ENCODE measurements at places on chromosomes 2 and 18. TPM values are rescaled to one million over a fixed set of nuclear protein-coding genes. Genes with fewer than 3 reads are reported as not detected.

DNA sequence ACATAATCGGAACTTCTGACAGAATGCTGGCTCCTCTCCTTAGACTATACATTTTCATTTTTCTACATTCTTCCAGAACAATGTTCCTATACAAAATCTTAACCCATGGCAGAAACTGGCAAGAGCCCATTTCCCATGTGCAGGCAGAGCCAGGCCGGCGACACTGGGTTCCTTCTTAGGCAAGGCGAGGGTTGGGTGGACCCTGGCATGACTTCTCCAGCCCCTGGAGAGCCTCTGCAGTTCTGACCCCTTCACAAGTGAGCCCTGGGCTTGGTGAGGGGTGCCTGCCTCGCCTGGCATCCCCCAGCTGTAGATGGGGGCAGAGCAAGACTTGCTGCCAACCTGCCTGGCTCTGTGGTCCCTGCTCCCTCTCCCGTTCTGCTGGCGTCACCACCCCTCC is 5.0 kb downstream of the GYPC start:
- DNase-seq: no peak
- H3K4me1 ChIP-seq: peaks cover 70% of the 10 kb centered on the region
- peak overlapping the region; percentile 98 for H3K27ac ChIP-seq
- no peaks in the 10 kb centered on the region for H3K27me3 ChIP-seq
- H3K4me3 ChIP-seq: peak overlapping the region; percentile 21

GRCh38 chr2:11553661-11554398 is 20.0 kb downstream of the GREB1 start:
- peaks cover 6% of the 10 kb centered on the region for H3K4me1 ChIP-seq
- H3K4me3 ChIP-seq: no peak overlapping the region
- H3K27me3 ChIP-seq: peaks cover 45% of the 10 kb centered on the region
- no peak for DNase-seq
- H3K27ac ChIP-seq: no peak overlapping the region

DNA sequence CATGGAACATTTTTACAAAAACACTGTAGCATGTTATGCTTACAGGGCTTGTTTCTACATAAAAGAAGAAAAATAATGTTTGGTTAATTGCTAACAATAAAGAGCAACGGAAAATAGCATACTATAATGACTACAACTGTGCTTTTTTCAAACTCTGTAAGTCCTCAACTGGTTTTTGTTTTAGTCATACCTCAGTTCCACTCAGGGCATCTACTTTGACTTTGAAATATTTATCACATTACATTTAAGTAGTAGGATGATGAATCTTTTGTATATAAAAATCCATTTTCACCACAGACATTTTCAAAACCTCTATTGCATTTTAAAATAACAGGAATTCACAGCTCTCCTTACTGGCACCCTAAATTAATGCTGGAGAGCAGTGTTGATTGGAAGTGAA is 8.3 kb downstream of the SATB2 start:
- H3K36me3 ChIP-seq: no peaks in the 10 kb centered on the region
- H3K27ac ChIP-seq: no peak overlapping the region
- no peak for DNase-seq

DNA sequence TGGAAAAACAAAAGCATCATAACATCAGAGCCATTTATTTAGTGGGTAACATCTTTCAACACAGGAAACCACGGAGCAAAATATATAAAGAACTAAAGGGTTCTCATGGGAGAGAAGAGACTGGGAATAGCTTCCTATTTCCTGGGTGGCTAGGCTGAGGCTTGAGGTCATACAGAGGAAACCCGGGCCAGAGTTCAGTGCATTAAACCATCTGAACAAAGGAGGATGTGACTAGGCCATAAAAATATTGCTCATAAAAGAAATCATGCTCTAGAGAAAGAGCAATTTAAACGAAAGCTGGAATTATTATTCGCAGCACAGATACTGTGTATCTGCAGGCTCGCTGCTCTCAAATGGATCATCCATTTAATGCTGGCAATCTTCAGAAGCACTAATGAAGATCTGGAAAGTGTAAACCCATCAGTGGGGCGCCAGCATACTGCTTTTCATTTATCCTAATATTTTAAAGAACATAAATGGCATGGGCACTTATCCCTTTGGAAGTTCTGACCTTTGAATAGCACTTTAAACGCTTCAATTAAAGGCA is 83.3 kb downstream of the GALNT14 start:
- H3K36me3 ChIP-seq: no peaks in the 10 kb centered on the region
- no peak overlapping the region for H3K4me3 ChIP-seq
- no peak for DNase-seq
- peaks cover 3% of the 10 kb centered on the region for H3K4me1 ChIP-seq
- no peak overlapping the region for H3K27ac ChIP-seq

DNA sequence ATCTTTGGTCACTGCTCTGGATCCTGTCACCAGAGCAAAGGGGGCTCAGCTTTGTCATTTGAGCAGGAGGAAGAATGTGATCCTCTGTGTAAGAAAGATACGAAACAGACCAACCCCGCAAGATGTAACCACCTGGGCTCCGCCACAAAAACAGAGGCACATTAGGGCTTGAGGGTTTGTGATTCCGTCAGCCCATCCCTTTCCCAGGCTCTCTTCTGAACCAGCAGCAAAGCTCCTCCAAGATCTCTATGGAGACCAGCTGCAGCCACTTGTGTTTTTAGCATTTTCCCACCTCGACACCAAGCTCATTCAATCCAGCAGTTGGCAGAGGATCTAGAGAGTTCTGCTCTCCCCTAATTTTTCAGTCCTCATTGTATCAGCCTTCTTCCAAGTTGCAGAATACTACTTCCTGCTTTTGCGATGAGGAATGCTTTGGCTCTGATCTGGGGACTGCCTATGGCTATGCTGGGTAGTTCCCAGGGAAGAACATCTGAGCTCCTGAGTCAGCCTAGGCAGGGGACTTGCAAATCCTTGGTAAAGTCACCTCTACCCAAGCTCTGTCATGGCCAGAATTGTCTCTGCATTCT is 139.6 kb upstream of the RAB12 start:
- H3K36me3 ChIP-seq: no peaks in the 10 kb centered on the region
- H3K27ac ChIP-seq: no peak overlapping the region
- H3K27me3 ChIP-seq: peaks cover 3% of the 10 kb centered on the region
- no peak for DNase-seq

DNA sequence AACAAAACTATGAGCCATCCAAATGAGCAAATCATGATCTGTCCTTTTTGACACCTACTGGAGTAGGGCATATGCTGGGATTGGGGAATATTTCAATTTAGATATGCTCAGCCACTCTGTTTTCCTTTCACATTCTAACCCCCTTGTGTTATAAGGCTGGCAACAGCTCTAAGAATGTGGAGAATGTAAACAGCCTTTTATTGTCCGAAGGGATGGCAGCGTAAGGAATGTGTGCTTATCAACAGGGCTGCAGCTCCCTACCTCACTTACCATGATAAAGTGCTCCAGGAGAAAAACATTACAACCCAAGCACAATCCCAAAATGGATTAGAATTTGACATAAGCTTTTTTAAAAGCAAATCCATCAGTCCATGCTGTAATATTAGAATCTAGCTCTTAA is 2.2 kb downstream of the NXPH2 start:
- no peak overlapping the region for H3K4me3 ChIP-seq
- H3K36me3 ChIP-seq: no peaks in the 10 kb centered on the region
- no peak for DNase-seq
- H3K4me1 ChIP-seq: peaks cover 1% of the 10 kb centered on the region

GRCh38 chr18:75406491-75407445 is 20.7 kb downstream of the SMIM21 start:
- peaks cover 13% of the 10 kb centered on the region for H3K27me3 ChIP-seq
- H3K27ac ChIP-seq: no peak overlapping the region
- H3K36me3 ChIP-seq: no peaks in the 10 kb centered on the region
- H3K4me1 ChIP-seq: peaks cover 3% of the 10 kb centered on the region
- no peak overlapping the region for H3K4me3 ChIP-seq

DNA sequence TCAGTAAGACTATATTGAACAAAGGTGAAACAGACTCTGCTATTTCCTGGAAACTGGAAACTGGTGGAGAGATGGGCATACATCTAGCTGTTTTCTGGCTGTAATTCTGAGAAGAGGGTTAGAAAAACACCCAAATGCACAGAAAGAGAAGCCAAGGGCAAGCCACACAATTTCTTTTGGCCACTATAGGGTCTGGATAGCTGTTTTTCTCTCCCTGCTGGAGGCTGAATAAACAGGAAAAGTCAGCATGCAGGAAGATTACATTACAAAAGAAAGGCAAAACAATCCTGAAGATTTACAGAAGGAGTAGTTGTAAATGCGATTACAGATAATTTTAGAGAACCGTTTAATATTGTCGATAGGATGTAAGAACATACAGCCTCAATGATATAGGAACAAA is 186.2 kb upstream of the REG3G start:
- no peaks in the 10 kb centered on the region for H3K36me3 ChIP-seq
- no peaks in the 10 kb centered on the region for H3K27me3 ChIP-seq
- no peak overlapping the region for H3K27ac ChIP-seq
- no peaks in the 10 kb centered on the region for H3K4me1 ChIP-seq
- DNase-seq: no peak

- H3K27me3 ChIP-seq: no peaks in the 10 kb centered on the region
- no peak for DNase-seq
- no peaks in the 10 kb centered on the region for H3K4me1 ChIP-seq
- H3K27ac ChIP-seq: no peak overlapping the region
Measured at GRCh38 chr2:160784034-160784433, 290.4 kb upstream of the RBMS1 start.

DNA sequence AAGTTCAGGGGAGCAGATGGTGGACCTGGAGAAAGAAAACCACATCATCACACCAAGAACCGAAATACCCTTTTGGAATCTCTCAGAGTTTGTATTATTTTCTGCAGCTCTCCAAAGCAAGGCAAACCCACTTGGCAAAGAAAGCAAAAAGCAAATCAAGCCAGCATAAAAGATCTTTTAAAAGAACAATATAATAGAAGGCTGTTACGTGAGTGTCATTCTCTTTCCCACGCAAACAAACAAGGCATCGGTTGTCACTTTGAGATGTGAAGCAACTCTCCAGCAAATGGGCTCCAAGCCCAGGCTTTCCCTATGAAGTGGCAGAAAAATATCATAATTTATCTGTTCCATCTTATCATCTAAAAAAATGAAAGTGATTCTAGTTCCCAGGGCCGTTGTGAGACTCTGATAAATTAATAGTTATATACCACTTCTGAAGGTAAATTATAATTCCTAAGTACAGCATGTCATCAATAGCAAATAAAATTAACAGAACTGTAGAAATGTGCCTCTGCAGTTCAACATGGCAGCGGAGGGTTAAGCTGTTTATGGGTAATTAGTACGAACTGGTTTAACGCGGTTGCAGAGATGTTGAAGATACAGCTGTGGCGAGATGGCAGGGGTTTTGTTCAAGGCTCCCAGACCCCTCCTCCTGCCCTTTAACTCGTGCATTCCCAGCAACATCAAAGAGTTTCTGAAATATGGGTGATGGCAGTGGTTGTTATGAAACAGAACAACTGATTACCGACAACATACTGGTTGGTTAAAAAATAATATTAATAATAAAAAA is 89.2 kb downstream of the EPHA4 start:
- no peaks in the 10 kb centered on the region for H3K36me3 ChIP-seq
- no peak overlapping the region for H3K27ac ChIP-seq

- no peak for DNase-seq
- H3K36me3 ChIP-seq: no peaks in the 10 kb centered on the region
- peaks cover 12% of the 10 kb centered on the region for H3K27me3 ChIP-seq
- no peak overlapping the region for H3K4me3 ChIP-seq
- H3K4me1 ChIP-seq: no peaks in the 10 kb centered on the region
- H3K27ac ChIP-seq: no peak overlapping the region
Measured at GRCh38 chr2:75142081-75142480, 57.2 kb downstream of the TACR1 start.

- no peak overlapping the region for H3K4me3 ChIP-seq
- H3K27ac ChIP-seq: no peak overlapping the region
- no peak for DNase-seq
Measured at GRCh38 chr2:17620841-17621240, 80.3 kb downstream of the VSNL1 start.

DNA sequence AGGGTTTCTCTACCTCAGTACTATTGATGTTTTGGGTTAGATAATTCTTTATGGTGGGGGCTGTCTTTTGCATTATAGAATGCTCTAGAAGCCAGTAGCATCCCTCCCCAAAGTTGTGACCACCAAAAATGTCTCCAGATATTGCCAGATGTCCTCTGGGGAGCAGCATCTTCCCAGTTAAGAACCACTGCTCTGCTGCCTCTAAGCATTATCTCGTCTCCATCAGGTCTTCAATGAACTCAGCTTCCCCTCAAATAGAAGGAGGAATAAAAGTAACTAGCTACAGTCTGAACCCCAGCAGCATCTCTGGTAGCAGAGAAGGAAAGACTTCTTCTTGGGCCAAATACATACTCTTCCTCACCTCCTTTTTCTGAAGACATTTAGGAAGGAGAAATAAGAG is 244.1 kb downstream of the AGPS start:
- no peaks in the 10 kb centered on the region for H3K36me3 ChIP-seq
- DNase-seq: no peak
- no peaks in the 10 kb centered on the region for H3K4me1 ChIP-seq
- H3K27me3 ChIP-seq: peaks cover 10% of the 10 kb centered on the region
- H3K27ac ChIP-seq: no peak overlapping the region

- no peak for DNase-seq
- no peak overlapping the region for H3K4me3 ChIP-seq
- no peaks in the 10 kb centered on the region for H3K27me3 ChIP-seq
- no peaks in the 10 kb centered on the region for H3K4me1 ChIP-seq
- H3K36me3 ChIP-seq: no peaks in the 10 kb centered on the region
Measured at GRCh38 chr18:11411048-11411447, 198.3 kb upstream of the SLC35G4 start.

- H3K27me3 ChIP-seq: peaks cover 6% of the 10 kb centered on the region
- peak; percentile 95 for DNase-seq
- peak overlapping the region; percentile 81 for H3K4me3 ChIP-seq
- H3K36me3 ChIP-seq: no peaks in the 10 kb centered on the region
- H3K27ac ChIP-seq: peak overlapping the region; percentile 63
- H3K4me1 ChIP-seq: peaks cover 16% of the 10 kb centered on the region
Measured at GRCh38 chr18:11980494-11981191, 664 bp upstream of the IMPA2 start.

DNA sequence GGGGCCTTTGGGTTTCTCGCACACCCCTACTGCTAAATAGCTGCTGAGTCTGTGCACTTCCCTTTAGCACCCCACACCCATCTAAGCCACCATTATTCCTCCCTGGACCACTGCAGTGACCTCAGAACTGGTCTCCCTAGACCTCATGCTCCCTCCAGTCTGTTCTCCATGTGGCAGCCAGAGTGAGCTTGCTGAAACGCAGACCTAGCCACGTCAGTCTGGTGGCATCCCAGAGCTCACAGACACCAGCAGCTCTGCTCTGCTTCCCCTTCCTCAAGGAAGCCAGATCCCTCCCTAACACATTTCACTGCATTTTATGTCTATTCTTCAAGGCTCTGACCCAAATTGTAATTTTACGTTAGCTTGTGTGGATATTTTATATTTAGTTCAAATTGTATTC is 144.4 kb downstream of the DYSF start:
- H3K27me3 ChIP-seq: peaks cover 10% of the 10 kb centered on the region
- no peaks in the 10 kb centered on the region for H3K36me3 ChIP-seq
- peaks cover 8% of the 10 kb centered on the region for H3K4me1 ChIP-seq
- no peak overlapping the region for H3K27ac ChIP-seq

GRCh38 chr2:38097988-38098385 is 22.0 kb upstream of the CYP1B1 start:
- peak overlapping the region; percentile 1 for H3K4me3 ChIP-seq
- no peak overlapping the region for H3K27ac ChIP-seq
- no peak for DNase-seq
- H3K36me3 ChIP-seq: peaks cover 2% of the 10 kb centered on the region
- H3K4me1 ChIP-seq: peaks cover 25% of the 10 kb centered on the region

SERPINB7 gene
- not detected for total RNA-seq

ABI2 gene
- 39.9 TPM for total RNA-seq

CROCC2 gene
- not detected for total RNA-seq

DNAJB2 gene
- 67.5 TPM for total RNA-seq

ATOH8 gene
- not detected for total RNA-seq

CNTNAP5 gene
- total RNA-seq: not detected

SLC35F6 gene
- total RNA-seq: 19.5 TPM

ADGRF3 gene
- 7.0 TPM for total RNA-seq

IL1RN gene
- total RNA-seq: 2.1 TPM

GAD1 gene
- 1.9 TPM for total RNA-seq

CHRND gene
- total RNA-seq: not detected
